ENCODE measurements at places on chromosomes 3 and 15.
A peak's percentile ranks its signal among the peaks of the same experiment; 100 is the strongest.

DNA sequence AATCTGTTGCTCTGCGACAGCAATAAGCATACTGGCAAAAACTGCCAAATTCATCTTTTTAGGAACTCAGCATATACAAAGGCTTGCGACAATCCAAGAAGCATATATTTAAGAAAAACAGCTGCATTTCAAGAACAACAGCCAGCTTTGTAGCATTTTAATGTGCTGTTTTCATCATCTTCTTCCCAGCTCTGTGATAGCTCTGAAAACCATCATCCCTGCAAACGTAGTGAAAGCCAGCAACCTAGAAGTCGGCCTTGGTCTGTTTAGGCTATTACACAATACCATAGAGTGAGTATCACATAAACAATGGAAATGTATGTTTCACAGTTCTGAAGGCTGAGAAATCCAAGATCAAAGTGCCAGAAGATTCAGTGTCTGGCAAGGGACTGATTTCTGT is 187.5 kb downstream of the NAALADL2 start:
- DNase-seq, result no peak

GRCh38 chr3:17091910-17092582 is 207.3 kb downstream of the PLCL2 start:
- no peak for DNase-seq

GRCh38 chr3:186004671-186005070 is 66.9 kb upstream of the TRA2B start:
- DNase-seq, result no peak

DNA sequence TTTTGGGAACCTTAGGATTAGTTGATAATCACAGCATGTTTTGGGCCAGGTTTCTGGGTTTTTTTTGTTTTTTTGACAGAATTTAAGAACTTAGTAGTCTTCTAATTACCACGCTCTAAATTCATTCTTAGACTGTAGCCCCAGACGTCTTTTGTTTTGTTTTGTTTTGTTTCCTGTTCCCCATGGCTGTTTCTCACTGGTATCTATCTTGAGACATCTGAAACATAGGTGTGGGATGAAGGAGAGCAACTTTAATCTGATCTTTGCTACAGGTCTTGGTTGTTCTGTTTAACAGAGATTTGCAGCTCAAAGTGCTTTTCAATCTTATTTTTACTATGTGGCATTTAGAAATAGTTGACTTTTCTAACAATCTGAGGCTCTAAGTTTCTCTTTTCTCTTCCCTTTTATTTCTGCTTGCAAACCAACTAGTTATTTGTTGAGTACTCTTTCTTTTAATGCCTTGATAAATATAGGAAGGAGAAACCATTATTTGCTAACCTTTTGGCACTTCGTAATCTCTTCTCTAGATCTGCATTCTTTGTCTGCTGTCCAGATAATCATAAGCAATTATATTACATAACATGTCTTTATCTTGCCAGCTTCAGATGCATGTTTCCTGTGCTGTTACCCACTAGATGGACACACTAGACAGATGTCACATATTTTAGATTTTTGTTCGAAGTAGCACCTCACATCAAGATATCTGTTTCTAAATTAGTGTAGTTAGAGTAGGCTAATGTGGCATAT is 40.9 kb downstream of the FBXL2 start:
- no peak for DNase-seq

GRCh38 chr15:73265536-73266153 is 103.1 kb downstream of the HCN4 start:
- DNase-seq, result peak; percentile 51

- DNase-seq, result no peak
These were observed 138.6 kb upstream of the PRICKLE2 start for GRCh38 chr3:64363842-64364241.

GRCh38 chr3:171673951-171674350 is 136.3 kb downstream of the PLD1 start:
- no peak for DNase-seq

- DNase-seq, result no peak
These were observed 42.5 kb downstream of the MYLK start for GRCh38 chr3:123841476-123842238.

DNA sequence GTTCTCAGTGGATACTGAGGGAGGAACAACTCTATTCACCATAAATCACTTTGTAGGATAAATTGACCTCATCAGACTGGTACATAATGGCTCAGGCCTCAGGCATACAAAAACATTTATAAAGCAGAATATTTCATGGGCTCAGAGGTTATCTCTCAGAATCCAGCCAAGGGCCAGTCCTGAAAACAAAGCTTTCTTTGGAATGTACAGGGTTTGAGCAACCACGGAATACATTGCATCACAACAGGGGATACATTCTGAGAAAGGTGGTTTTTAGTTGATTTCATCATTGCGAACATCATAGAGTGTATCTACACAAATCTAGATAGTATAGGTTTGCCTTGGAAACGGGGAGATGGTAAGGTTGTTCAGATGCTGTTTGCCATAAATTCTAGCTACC is 33.4 kb upstream of the CTDSPL2 start:
- no peak for DNase-seq

- DNase-seq, result no peak
These were observed 401.2 kb upstream of the NR2F2 start for GRCh38 chr15:95929232-95929846.

- DNase-seq, result peak; percentile 97
These were observed 1.2 kb downstream of the TWF2 start for GRCh38 chr3:52237657-52238172.

DNA sequence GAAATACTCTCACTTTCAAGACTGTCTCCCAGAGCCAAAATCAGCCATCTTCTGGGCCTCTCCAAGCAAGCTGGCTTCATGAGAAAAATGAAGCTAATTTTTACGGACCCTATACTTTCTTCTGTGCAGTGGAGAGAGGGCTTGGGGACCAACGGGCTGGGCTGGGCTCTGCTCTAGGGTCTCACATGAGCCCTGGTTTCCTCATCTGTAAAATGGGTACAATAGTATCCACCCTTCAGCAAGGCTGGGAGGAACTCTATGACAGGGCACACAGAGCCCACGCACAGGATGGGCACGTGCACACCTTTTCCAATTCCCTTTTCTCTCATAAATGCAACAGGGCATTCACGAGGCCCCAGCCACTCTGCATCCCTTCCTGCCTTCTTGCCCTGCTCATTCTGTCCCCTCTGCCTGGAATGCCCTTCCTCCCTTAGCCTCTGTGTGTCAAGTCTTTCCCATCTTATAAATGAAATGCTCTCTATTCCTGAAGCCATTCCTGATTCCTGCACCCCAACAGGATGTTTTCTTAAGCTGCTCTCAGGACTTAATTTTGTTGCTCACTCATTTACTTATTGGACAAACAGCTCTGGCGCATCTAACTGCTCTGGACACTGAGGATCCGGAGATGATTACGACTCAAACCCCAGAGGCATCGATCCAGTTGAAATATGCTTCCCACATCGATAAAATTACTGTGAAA is 32.9 kb upstream of the SEC13 start:
- no peak for DNase-seq

GRCh38 chr15:26561130-26561529 is 211.7 kb downstream of the GABRB3 start:
- no peak for DNase-seq

DNA sequence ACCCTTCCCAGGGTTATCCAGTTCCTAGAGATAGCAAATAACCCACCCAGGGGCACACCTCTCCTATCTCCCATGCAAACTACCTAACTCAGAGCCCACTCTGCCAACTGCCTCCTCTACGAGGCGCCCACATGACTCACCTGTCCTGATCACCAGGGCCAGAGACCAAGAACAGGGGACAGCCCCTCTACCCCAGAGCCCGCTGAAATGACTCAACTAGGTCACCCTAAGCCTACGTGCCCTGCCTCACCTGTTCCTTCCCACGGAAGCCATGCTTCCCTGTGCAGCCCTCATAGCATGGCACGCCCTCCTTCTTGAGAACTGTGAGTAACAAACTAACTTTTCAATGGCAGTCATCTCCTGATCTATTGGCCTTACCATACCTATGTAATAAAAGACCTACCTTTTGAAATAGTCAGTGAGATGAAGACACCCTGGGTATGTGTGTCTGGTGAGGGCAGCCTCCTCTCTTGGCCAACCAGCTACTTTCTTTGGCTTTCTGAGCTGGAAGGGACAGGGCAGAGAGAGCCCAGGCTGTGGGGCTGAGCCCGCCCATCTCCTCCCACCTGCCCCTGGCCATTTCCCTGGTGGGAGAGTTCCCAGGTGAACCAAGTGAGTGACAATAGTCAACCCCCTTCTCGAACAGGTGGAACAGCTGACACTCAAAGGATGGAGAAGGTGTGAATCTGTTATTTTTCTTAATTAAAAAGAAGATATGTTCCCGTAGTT is 25.5 kb upstream of the PRR23E start:
- no peak for DNase-seq

DNA sequence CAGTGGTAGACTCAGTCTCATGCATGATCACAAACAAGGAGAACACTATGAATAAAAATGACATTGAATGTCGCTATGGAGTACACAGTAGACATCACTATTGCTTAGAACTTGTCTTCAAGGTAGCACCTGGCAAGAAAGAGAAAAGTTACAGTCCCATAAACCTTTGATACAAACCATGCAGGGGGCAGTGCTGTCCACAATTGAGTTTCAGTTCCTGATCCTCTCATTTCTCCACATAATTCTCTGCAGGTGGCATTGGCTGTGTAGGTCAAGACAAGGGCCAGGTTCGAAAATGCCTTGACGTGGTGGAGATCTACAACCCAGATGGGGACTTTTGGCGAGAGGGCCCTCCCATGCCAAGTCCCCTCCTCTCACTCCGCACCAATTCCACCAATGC is 47.9 kb downstream of the KBTBD12 start:
- no peak for DNase-seq

- no peak for DNase-seq
These were observed 943.6 kb downstream of the DIPK2A start for GRCh38 chr3:144915202-144915601.

DNA sequence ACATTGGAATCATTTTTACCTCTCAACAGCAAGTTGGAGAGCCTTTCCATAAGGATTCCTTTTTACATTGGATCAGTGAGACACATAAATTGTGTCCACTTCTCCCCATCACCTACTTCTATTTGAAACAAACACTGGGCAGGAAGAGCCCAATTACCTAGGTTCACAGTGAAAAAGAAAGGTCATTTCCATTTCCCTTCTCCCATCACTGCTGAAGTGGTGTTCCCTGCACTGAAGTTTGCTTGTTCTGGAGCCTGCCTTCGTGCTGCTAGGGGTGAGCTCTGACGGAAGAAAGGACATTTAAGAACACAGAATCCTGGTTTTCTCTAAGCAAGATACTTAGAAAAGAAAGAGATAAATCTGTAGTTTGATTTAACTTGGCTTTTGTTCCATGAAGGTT is 123.8 kb upstream of the ZBTB20 start:
- DNase-seq, result no peak

DNA sequence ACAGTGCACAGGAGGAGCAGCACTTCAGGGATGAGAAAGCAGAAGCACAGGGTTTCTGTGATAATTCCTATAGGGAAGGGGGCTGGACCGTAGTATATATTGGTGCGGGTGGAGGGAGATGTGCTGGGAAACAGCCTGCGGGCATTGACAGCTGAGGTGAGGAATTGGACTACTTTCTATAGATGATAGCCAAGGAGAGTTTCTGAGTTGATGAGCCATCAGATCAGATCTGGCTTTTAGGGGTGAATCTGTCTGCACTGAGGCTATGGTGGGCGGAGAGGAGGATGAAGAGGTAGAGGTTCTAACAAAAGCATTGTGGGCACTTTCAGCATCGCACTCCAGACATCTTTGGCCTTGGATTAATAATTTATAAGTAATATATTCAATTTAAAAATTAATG is 33.1 kb downstream of the SELENOT start:
- DNase-seq, result no peak

- DNase-seq, result peak; percentile 83
These were observed 51.5 kb upstream of the GSK3B start for GRCh38 chr3:120145542-120146285.

All from GM03348 (cell line).